ENCODE measurements at places on chromosomes 5 and 9. TPM values are rescaled to one million over a fixed set of nuclear protein-coding genes. Genes with fewer than 3 reads are reported as not detected.

The PAEP gene
- total RNA-seq: not detected

The SCGB3A2 gene
- not detected for total RNA-seq

The ROR2 gene
- 12.9 TPM for total RNA-seq

The RGS7BP gene
- total RNA-seq: 0.11 TPM

The TMEFF1 gene
- total RNA-seq: 0.43 TPM

The PCDHB16 gene
- total RNA-seq: 5.1 TPM

The PCDHB12 gene
- total RNA-seq: 2.9 TPM

The MSMP gene
- total RNA-seq: not detected

The CDKN2B-AS1 gene
- total RNA-seq: 4.1 TPM

The HSPB3 gene
- total RNA-seq: 12.3 TPM

The GPX8 gene
- total RNA-seq: 233 TPM

The ROPN1L gene
- total RNA-seq: 0.86 TPM

GRCh38 chr5:131607418-131607817, 27.6 kb downstream of the RAPGEF6 start:
- no peak for DNase-seq

GRCh38 chr5:1447671-1448361, 2.6 kb upstream of the SLC6A3 start:
- no peak for DNase-seq

DNA sequence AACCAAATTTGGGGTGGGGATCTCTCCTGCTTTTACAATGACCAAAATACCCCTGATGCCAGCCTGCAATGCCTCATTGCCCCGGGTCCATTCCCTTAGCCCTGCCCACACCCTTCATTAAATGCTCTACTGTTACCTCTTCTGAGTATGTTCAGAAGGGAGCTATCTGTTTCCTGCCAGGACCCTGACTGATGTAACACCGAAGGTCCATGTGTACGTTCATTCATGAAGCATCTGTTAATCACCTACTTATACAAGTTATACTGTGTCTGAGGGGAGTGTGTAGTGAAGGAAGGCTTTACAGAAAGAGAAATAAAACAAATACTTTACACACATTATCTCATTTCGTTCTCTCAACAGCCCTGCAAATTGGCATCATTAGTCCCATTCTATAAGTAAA, 51.9 kb downstream of the ASTN2 start:
- DNase-seq: no peak

- no peak for DNase-seq
Observed at GRCh38 chr9:87513161-87513560, 15.5 kb downstream of the DAPK1 start.

- no peak for DNase-seq
Observed at GRCh38 chr9:110188991-110189390, 19.0 kb downstream of the C9orf152 start.

DNA sequence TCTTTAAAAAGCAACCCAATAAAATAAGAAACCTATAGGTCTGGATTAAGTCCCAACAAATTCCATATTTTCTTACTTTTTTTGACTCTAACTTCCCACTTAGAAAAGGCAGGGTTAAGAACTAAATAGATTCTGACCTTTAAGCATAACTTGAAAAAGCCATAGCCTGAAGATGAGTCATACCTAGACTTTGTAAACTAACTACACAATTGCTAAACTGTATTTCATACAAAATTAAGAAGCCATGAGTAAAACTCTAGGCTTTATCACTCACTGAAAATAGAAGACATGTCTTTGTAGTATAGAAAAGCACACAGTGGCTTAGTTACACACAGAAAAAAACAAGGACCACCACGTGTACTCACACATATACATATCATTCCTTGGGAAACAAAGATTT, 51.5 kb downstream of the MLLT3 start:
- peak; percentile 79 for DNase-seq

- no peak for DNase-seq
Observed at GRCh38 chr5:180532268-180532667, 38.1 kb downstream of the CNOT6 start.

GRCh38 chr5:92147798-92148197, 764.7 kb upstream of the ARRDC3 start:
- DNase-seq: no peak

GRCh38 chr5:144698484-144698883, 527.8 kb downstream of the KCTD16 start:
- DNase-seq: peak; percentile 55

DNA sequence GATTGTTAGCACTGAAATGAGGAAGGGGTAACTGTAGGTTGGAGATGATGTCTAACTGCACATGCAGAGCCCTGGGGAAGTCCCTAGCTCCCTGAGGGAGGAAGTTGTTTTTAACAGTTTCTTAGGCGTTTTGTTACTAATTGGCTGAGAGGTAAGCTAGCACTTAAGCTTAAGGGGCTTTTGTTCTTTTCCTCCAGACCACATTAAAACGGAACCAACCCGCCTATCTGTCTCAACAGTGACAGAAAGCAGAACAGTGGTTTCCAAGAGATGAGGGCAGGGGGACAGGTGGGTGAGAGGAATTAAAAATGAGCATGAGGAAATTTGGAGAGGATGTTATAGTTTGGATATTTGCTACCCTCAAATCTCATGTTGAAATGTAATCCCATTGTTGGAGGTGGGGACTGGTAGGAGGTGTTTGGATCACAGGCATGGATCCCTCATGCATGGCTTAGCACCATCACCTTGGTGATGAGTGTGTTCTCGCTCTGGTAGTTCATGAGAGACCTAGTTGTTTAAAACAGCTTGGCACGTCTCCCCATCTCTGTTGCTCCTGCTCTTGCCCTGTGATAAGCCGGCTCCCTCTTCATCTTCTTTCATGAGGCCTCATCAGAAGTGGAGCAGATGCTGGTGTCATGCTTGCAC, 38.9 kb downstream of the LYRM7 start:
- no peak for DNase-seq

DNA sequence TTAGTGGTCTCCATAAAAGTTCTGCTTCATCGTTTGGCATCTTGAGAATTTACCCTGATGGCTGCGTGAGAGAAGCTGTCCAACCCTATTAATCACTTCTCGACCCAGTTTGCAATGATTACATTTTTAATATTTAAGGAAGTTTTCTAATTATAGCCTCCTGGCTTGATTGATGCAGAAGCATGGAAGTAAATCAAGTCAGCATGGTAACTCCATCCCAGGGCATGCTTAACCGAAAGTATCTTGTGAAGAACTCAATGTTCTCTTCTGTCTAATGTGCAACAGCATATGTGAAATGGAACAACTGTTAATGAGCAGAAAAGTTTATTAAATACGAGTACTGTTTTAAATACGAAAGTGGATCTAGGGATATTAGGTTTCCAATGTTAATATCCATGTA, 278.9 kb upstream of the CD180 start:
- DNase-seq: peak; percentile 7

DNA sequence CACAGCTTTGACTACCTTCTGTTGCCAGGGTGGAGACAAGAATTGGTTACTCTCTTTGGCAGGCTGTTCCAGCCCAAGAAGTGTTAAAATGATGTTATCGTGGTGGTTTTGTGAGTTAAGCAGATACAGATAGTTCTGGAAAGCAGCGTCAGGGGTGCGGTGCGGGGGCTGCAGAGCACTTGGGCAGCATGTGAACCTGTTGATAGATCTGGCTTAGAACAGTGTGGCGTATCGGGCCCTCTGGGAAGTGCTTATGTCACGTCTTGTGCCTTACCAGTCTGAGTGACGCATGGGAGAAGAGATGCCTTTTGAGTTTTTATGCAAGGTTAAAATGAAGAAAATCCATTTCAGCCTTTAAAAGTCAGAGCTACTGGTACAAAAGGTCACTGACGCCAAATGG, 152.5 kb downstream of the PRKACG start:
- DNase-seq: no peak

DNA sequence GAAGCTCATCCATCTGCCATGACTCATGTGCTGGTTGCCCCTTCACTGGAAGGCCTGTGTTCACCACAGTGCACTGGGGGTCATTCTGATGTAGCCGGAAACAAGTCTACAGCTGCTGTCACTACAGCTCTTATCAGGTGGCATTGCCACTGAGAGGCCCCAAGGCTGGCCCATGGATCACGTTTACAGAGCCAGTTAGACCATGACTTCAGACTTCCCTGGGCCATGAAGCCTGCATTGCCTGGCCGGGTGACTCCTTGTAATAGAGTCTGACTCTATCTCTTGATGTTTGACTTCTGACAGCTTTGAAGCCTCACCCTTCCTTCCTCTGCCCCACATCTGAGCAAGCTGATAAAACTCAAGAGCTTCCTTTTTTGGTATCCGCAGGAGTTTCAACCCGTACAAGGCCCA, 473.5 kb upstream of the DAP start:
- DNase-seq: no peak

GRCh38 chr9:112754578-112754977, 4.0 kb downstream of the SNX30 start:
- peak; percentile 76 for DNase-seq

DNA sequence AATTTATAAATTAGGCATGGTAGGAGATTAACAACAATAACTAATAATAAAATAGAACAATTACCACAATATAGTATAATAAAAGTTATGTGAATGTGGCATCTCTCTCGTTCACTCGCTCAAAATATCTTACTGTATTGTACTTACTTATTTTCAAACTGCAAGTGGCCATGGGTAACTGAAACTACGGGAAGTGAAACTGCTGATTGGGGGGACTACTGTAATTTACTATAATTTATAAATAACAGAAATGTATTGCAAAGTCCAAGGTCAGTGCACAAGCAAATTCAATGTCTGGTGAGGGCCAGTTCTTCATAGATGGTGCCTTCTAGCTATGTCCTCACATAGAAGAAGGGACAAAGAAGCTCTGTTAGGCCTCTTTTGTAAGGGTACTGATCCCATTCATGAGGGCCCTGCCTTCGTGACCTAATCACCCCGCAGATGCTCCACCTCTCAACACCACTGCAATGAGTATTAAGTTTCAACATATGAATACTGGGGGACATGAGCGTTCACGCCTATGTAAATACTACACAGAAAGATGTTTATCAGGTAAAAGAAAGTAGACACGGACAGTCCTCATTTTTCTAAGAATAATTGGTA, 39.0 kb downstream of the KCNIP1 start:
- DNase-seq: no peak

- DNase-seq: no peak
Observed at GRCh38 chr9:77024776-77025545, 5.5 kb downstream of the FOXB2 start.

GRCh38 chr5:66519626-66520025, 76.6 kb upstream of the MAST4 start:
- DNase-seq: peak; percentile 11

DNA sequence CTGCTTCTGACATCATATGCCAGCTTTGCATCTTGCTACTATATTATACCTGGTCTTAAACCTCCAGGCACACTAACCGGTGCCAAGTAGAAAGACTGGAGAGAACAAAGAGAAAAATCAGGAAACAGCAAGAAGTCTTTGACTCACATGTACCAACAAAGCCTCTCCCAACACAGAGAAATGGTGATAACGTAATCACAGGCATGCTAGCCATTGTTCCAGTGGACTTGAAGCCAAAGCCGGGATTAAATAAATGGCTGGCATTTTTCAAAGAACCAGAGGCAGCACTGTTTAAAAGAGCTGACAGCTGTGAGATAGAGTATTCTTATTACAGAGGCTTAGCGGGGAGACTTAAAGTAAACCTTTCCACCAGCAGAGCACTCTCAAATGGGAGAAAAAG, 148.4 kb upstream of the NFIL3 start:
- no peak for DNase-seq

DNA sequence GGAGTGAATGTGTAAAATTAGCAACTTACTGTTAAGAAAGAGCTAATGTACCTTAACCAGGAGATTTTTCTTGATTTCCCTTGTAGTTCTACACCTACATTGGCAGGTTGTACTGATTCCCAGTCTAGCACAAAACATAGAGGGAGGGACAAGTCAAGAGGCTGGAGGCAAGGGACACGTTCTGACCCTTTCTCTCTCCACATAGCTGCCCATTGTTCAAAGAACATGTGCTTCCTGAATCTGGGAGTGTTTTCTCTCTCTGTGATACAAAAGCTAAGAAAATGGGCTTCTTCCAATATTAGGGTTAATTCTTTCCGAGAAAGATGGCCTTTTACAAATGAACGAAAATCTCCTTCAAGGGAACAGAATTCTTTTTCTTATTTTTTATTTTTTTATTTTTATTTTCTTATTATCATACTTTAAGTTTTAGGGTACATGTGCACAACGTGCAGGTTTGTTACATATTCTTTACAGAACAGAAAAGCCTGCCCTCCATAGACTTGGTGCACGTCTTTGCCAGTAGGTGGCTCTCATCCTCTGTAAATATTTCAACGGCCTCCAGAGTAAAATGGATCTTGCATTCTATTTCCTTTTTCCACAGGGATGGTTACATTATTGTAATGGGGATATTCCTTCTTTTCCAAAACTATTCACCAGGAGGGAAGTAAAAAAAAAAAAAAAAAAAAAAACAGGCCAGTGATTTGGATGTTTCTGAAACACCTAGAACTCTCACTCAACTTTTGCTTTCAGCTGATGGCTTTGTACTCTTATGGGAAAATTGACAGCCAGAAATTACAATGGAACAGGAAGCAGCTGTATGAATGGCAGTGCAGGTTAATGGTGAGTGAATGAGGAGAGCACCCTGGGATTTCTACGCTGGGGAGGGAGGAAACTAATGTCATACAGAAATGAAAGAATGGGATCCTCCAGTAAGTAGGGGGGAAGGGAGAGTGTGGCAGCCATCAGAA, 13.1 kb upstream of the IFNA5 start:
- DNase-seq: peak; percentile 78

DNA sequence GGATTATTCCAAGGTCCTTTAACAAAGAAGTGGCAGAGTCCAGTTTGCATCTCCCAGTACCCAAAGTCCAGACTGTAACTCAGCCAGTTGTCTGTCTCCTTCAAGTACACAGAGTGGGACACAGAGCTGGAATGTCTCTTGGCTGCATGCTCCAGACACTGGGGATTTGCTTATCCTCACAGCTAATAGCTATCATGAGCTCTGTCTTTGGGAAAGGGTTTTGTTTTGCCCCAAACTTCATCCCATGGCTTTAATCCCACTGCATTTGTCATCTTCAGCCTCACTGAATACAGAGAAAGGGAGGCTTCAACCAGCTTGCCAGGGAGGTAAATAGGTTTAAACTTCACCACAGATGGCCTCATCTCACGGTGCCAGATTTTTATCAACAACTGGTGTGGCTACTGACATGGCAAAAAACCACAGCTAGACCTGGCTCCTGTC, 412.2 kb upstream of the SLC24A2 start:
- DNase-seq: no peak

DNA sequence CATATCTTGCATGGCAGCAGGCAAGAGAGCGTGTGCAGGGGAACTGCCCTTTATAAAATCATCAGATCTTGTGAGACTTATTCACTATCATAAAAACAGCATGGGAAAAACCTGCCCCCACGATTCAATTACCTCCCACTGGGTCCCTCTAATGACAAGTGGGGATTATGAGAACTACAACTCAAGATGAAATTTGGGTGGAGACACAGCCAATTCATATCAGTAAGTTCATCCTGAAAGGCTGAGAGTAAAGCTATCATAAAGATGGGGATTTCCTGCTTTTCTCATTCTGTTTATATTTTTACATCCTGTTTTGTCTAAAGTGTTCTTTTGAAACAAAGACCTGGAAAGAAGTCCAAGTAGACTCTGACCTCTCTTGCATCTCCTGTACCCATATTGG, 28.9 kb upstream of the IL33 start:
- no peak for DNase-seq

- DNase-seq: peak; percentile 98
Observed at GRCh38 chr5:98454904-98455303, 318.6 kb upstream of the RGMB start.

All from GM23248 (cell line).